ENCODE measurements at places on chromosomes 6 and 20.
A peak's percentile ranks its signal among the peaks of the same experiment; 100 is the strongest.

GRCh38 chr20:59661621-59662020 lies 57.3 kb downstream of the PHACTR3 start:
- no peak for DNase-seq

GRCh38 chr6:27994616-27995015 lies 37.6 kb downstream of the OR2B6 start:
- DNase-seq: no peak

DNA sequence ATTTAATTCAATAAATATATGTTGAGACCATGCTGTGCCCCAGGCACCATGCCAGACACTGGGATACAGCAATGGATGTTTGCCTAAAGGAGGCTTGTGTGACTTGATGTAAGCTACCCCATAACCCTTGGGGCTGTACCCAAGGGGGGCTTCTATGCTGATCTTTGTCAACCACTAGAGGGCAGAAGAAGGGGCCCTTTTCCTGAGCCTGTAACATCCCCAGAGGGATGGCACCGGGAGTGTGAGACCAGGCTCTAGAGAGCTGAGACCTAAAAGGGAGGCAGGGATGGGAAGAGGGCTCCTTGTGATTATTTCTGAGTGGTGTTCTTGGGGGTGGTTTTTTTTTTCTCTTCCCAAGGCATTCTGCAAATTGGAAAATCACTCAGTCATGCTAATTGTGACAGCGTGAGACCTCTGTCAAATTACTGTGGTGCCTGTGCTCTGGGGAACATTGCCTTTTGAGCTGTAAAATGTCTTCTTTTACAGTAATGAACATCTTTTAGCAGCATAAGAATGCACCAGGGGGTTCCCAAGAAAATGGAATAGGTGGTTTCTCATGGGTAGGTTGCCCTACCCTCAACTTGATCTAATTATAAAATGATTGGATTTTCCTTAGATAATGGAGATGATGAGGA lies 138.7 kb upstream of the SLC24A3 start:
- DNase-seq: no peak

GRCh38 chr6:47034421-47034820 lies 7.7 kb downstream of the ADGRF1 start:
- DNase-seq: no peak

GRCh38 chr6:41171908-41172307 lies 9.0 kb upstream of the TREM2 start:
- DNase-seq: no peak

DNA sequence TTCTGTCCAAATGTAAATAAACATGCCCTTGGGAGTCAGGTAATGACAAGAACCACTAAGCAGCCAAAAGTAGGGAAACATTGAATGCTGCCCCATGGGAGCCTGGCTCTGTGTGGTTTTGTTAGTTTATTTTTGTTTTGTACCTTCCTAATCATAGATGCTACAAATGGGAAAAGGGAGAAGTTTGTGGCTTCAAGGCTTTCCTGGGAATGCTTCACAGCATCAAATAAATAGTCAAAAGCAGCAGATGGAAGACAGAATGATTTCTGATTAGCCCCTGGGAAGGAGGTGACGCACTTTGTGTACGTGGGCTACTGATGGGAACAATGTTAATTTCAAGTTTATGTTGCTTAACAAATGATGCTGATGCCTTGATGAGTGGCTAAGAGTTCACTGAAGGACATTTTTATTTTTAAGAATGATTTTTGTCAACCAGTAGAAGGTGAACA lies 532.7 kb downstream of the BCKDHB start:
- no peak for DNase-seq

DNA sequence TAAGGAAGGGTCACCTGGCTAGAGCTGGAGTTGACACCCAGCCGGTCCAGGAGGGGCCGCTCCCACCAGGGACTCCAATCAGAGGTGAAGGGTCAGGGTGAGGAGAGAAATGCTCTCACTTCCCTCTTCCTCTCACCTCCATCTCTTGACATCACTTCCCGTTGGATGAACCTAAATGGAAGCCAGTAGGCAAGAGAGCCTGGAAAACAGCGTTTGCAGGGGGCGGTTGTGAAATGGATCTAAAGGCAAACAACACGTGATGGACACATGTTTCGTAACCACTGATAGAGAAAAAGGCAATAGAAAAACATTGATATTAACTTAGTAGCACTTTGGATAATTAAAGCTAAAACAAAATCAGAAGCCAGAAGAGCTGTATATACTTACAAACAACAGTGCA lies 105.6 kb upstream of the FOXA2 start:
- DNase-seq: no peak

DNA sequence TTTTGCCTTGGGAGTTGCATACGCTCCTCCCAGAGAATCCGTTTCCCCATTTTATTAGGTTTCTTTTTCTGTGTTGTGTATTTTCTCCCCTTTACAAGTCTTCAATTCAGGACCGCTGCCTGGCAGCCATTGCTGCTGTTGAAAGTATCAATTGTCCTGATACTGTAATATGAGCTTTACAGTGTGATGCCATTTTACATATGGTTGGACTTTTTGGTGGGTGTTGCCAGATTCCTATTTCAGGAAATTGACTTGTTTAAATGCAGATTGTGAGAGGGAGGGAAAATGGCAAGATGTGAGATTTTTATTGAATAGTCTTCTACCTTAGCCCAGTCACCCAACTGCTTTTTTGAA lies 1.2 kb downstream of the PANK2 start:
- DNase-seq: no peak

DNA sequence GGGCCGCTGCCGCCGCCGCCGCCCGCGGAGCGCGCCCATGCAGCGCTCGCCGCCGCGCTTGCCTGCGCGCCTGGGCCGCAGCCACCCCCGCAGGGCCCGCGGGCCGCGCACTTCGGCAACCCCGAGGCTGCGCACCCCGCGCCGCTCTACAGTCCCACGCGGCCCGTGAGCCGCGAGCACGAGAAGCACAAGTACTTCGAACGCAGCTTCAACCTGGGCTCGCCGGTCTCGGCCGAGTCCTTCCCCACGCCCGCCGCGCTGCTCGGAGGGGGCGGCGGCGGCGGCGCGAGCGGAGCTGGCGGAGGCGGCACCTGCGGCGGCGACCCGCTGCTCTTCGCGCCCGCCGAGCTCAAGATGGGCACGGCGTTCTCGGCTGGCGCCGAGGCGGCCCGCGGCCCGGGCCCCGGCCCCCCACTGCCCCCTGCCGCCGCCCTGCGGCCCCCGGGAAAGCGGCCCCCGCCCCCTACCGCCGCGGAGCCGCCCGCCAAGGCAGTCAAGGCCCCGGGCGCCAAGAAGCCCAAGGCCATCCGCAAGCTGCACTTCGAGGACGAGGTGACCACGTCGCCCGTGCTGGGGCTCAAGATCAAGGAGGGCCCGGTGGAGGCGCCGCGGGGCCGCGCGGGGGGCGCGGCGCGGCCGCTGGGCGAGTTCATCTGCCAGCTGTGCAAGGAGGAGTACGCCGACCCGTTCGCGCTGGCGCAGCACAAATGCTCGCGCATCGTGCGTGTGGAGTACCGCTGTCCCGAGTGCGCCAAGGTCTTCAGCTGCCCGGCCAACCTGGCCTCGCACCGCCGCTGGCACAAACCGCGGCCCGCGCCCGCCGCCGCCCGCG lies 730 bp downstream of the INSM1 start:
- DNase-seq: no peak

- DNase-seq: no peak
Observed at GRCh38 chr6:97049253-97050011, 124.9 kb downstream of the KLHL32 start.

GRCh38 chr20:16771213-16771612 lies 23.1 kb downstream of the OTOR start:
- DNase-seq: no peak

GRCh38 chr6:33174784-33175183 lies 17.5 kb downstream of the COL11A2 start:
- DNase-seq: no peak

- DNase-seq: no peak
Observed at GRCh38 chr6:100768816-100769351, 112.2 kb downstream of the ASCC3 start.

GRCh38 chr20:36425166-36425565 lies 116.2 kb upstream of the MYL9 start:
- no peak for DNase-seq

- DNase-seq: no peak
Observed at GRCh38 chr6:42030585-42031506, 19.5 kb upstream of the TAF8 start.

- peak; percentile 16 for DNase-seq
Observed at GRCh38 chr6:2970753-2971419, 481 bp downstream of the SERPINB6 start.

DNA sequence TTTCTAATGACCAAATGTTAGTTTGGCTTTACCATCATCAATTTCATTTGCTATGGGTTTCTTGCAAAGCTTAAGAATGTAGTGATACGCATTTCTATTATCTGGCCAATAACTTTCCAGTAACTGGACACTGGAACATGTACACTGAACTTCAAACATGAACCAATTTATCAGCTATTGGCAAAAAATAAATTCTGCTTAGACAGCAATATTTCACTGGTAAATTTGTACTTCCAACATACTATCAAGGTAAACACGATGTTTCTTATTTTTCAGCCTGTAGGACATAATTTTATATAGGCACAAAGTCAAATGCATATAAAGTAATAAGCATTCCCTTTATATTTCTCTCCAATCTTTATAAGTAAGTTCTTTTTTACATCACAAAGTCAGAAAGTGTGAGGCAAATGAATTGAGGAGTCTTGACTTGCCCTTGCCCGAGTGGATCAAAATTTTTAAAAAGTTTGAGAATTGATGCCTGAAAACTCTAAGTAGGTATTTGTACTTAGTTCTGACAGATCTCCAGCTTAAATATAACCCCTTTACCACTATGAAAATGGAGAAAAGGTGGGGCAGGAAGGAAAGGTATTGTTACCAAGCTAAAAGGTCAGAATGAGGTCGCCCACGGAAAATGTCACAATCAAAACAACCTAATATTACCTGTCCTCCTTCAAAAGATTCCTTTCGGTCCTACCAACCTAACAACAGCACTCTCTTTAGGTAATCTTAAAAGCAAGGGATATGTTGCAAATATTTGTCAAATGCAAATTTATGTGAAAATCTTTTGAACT lies 41.3 kb downstream of the STK38 start:
- no peak for DNase-seq

DNA sequence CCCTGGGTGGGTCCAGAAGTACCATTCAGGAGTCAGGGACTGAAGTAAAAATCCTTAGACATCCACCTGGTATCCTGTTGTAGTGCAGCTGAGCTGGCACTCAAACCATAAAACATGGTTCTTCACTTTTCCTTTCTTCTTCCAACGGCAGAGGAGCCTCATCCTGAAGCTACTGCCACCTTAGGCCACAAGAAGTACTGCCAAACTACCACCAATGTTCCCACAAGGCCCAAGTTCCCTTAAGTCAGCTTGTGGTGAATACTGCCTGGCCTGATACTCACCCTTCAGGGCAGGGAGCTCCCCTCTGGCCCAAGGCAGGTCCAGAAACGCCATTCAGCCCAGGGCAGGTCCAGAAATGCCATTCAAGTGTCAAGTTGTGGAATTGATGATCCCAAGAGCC lies 1053.4 kb upstream of the CITED2 start:
- no peak for DNase-seq

DNA sequence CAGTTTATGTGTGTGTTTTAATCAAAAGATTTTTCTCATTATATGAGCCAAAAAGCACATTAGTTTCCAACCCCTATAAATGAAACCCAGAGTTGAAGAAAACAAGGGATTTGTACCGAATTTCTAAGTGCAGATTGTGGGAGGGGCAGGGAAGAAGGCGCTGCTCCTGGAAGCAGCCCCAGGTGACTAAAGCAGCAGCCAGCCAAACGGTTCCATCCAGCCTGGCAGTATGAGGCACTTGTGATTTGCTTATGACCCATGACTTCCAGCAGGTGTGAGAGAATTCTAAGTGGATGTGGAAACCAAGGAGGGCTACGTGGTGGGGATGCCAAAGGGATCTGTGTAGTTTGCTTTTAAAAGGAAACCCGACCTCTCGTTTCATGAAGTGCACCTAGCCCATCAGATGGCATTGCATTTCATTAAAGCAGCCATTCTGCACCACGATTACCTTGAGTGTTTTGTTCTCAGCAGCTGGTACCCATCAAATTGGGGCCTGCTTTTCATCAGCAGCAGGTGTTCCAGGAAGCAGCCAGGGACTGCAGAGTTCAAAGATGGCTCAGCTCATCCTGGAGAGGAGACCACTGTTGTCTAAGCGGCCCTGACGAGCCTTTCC lies 79.1 kb downstream of the DTD1 start:
- DNase-seq: no peak

DNA sequence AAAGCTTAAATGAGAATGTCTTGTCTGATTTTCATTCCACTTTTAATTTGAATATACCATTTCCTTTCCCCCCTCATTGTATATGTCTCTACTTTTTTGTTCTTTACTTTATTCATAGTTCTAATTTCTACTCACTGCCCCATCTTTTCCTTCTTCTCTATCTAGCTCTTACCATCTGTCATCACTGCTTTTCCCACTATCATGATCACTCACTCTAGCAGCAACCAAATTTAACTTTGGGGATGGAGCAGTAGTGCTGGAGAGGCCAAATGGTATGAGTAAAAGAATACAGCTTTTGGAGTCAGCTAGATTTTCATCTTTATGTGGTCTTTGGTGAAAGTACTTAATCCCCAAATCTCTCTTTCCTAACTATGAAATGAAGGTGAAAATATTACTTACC lies 25.5 kb downstream of the QKI start:
- no peak for DNase-seq

DNA sequence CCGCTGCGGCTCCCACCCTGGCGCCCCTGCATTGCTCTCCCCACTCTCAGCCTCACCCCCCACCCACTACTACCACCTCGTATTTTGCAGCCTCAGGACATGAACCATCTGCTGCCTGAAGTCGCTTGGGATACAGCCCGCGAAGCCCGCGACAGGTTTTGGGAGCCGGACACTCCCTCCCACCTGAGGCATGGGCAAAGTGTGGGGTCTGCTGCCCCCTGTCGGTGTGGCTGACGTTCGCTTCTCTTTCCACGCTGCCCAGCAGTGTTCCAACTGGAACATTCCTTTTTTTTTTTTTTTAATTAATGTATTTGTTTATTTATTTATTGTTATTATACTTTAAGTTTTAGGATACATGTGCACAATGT lies 15.3 kb upstream of the LPA start:
- no peak for DNase-seq

DNA sequence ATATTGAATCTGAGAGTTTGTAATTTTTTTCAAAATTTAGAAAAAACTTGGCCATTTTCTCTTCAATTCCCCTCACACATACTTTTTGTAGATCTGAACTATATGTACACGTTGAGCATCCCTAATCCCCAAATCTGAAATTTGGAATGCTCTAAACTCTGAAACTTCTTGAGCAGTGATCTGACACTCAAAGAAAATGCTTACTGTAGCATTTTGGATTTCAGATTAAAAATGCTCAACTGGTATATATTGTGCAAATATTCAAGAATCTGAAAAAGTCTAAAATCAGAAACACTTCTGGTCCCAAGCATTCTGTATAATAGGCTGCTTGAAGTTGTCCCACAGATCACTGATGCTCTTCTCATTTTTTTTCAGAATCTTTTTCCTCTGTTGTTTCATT lies 78.8 kb upstream of the ZBTB24 start:
- no peak for DNase-seq

GRCh38 chr20:44688053-44688625 lies 27.0 kb upstream of the CCN5 start:
- no peak for DNase-seq
